OCI-LY7 (cell line): ENCODE measurements at places on chromosomes 4 and X. TPM values are rescaled to one million over a fixed set of nuclear protein-coding genes. Genes with fewer than 3 reads are reported as not detected.

- no peak for DNase-seq
These were observed 183.4 kb downstream of the PPP3CA start for GRCh38 chr4:101163936-101164335.

- DNase-seq: no peak
These were observed 107.0 kb upstream of the AR start for GRCh38 chrX:67436867-67437266.

DNA sequence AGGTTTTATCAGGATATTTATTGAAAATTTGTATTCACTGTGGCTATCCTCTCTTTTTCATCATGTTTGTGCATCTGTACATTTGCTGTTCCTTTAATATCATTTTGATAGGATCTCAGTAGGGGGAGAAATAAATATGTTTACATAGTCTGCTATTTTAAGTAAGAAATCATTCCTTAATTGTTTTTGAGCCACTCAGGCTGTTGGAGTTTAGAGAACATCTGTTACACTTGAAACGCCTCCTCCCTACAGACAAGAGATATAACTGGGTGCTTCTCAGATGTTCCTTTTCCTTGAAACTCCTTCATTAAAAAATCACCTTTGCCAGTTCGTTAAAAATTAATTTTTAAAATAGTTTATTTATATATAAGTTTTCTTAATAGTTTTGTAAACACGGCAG lies 59.4 kb downstream of the QRFPR start:
- DNase-seq: no peak

- no peak for DNase-seq
These were observed 55.4 kb downstream of the RPS6KA3 start for GRCh38 chrX:20211261-20211786.

Gene CFI
- not detected in 2 replicates for total RNA-seq

DNA sequence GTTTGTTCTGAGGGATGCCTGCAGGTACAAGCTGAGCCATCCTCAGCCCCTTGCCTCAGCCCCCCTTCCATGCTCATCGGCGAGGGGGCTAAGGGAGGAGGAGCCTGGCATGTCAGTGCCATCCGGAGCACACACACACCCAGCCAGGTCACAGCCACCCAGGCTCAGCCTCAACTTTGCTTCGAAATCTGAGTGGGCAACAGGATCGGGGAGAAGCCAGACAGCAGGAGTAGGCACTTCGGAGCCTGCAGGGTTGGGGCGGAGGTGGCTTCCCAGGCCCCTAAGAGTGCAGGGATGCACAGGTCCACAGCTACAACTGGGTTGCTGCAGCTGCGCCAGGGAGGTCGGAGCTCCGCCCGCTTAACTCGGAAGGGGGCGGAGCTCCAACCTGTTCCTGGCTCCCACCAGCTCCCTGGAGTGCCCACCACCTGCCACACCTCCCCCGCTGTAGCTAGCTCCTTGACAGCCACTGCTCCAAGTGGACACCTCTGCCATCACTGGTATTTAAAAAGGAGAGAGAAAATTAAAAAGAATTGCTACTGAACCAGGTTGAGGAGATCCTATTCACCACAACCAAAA lies 192.9 kb upstream of the GALNT7 start:
- DNase-seq: no peak

Gene PPP2R2C
- total RNA-seq: not detected in 2 replicates

GRCh38 chr4:6815029-6815836 lies 32.7 kb downstream of the KIAA0232 start:
- DNase-seq: no peak

Gene CLDN22
- not detected in 2 replicates for total RNA-seq

GRCh38 chr4:86100539-86101215 lies 259.2 kb downstream of the MAPK10 start:
- DNase-seq: no peak

DNA sequence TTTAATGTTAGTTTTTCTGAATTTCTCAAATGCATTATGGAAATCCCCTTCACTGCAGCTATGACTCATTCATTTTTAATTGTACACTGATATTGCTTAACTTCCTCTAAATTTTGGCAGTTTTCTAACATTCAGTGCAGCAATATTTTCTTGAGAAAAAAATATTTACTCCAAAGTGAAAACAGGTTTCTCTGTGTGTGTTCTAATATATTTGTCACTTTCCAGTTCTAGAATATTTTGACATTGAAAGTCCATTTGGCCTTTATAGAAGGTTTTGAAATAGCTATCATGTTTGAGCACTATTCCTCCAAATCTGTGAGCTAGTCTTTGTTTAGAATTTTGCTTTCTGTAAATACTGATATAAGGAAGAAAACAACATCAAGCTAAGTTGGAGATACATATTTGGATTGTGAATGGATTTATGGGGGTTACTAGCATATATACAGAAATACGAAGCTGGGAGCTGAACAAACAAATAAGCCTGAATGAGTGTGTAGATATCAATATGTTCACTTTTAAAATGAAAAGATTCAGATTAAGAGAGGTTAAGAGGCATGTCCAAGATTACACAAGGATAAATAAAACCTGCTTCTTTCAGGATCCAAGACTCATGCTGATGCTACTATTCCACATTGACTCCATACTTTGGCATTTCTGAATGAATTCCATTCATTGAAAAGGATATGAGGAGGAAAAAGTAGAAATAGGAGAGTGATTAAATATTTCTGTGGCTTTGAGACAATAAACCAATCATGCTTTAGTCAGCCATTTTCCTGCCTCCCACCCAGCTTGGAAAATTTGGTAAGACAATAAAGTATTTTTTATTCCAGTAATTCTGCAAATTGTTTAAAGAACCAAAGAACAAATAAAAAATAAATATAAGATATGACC lies 57.3 kb upstream of the SLIT2 start:
- DNase-seq: no peak

DNA sequence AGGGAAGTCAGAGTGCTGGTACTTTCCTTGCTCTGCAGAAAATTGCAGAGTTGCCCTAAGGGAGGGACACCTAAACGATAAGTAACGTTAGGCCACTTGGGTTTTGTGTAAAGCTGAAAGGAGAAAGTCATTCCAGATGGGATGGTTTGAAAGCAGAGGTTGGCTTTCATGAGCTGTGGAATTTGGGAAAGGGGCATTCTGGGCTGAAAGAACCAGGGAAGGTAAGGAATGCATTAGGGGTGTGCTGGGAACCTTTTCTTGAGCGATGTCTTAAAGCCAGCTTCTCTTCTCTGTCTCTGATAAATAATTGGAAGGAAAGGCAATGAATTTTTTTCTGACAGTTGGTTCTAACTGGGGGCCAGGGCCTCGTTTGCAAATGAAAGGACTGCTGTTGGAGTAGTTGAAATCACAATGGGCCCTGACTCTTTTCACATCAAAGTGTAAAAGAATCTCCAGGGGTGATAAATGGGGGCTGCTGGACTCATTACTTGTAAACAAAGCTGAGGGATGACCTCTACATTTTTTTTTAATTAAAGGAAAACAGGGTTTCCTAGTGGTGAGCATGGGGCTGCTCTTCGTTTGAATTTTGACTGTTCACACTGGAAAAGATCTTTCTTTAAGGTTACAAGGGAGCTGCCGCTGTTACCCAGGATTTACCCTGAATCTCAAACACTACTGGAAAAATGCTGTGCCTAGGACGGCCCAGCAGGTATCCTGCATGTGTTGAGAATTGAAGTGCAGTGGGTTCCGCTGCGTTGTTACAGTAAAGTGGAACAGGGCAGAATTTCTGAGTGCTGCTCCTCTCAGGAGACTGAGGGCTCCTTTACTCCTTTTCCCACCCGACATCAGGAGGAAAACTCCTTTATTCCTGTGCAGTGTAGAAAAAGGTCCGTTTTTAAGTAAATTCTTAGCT lies 25.0 kb downstream of the AFF1 start:
- peak; percentile 37 for DNase-seq

DNA sequence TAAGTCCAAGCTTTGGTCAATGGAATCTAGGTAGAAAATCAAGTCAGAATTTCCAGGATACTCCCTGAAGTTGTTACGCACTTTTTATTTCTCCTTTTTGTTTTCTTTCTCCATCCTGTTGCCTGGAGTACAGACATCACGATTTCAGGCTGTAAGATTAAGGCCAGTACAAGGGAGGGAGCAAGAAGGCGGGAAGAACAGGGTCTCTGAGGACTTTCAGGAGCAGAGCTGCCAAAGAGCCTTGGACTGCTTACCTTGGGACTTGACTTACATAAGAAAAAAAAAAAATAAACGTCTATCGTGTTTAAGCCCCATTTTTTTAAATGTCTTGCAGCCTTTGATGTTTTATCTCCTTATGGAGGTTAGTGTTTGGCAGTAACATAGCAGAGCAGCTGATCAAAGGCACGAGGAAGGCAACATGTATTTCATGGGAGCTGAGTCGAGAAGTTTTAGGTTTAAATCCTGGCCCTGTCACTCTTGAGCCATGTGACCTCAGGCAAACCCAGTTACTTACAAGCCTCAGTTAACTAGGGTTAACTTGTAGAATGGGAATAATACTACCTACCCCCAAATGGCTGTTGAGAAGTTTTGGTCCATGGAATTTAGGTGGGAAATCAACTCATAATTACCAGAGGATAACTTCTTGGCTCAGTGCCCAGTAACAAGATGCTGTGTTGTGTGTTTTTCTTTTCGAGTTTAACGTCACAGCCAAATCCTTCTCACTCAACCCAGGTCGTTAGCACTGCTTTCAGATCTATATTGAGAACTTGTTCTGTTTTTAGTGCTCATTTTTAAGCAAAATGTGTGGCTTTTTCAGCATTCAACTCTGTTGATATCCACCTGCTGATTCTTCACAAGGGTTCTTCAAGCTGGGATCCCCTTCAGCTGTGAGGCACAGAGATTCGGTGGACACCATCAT lies 106.8 kb downstream of the CLNK start:
- peak; percentile 5 for DNase-seq

Gene RHOXF1
- total RNA-seq: not detected in 2 replicates

DNA sequence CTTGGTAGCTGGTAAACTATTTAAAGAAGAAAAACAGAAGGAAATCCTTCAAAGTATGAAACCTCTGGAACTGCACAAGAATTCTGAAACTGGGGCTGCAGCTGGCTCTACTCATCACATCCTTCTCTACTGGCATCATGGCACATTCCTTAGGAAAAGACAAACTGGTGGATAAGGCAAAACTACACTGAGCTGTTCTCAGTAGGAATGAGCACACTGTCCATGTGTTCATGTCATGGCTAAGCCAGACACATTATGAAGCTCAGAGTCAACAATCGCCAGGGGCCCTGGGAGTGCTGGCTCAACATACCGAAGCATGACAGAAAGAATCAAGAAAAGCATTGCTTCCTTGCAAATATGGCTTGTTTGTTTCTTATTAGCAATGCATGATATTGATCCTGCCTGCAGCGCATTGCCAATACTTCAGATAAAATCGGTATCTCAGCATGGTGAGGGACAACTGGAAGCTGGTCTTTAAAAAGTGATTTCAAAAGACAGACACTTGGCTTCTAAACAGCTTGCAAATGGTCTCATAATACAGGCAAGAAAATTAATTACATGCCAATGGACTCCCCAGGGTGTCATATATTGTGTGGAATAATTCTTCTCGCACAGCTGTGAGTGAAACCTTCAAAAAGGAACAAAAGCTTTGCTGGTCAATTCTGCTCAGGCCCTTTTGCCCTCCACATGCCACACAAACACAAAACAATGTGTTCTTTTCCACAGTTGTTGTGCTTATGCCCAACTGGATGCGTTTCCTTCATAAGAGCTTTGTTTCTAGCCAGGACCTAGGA lies 300.2 kb upstream of the VCX start:
- DNase-seq: no peak

DNA sequence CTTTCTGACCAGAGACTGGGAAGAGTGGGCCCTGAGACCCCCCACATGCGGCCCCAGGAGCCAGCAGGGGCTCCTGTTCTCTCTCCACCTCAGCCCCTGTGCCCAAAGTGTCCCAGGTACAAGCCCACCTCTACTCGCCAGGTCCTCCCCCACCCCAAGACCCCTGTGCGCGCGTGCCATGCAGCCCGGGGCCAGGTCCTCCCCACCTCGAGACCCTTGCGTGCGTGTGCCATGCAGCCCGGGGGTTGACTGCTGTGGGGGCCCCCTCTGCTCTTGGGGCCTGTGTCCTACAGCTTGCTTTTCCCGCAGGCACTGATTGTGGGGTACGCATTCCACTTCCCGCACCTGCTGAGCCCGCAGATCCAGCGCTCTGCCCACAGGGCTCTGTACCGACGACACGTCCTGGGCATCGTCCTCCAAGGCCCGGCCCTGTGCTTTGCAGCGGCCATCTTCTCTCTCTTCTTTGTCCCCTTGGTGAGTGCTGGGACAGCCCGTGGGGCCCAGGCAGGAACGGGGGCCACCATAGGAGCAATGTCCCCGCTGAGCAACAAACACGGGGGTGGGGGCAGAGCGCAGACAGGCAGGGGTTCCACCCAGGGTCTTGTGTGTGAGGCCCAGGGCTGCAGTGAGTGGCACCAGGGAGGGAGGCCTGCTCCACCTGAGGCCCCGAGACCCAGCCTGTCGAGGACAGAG lies 20.3 kb downstream of the DGKQ start:
- no peak for DNase-seq

DNA sequence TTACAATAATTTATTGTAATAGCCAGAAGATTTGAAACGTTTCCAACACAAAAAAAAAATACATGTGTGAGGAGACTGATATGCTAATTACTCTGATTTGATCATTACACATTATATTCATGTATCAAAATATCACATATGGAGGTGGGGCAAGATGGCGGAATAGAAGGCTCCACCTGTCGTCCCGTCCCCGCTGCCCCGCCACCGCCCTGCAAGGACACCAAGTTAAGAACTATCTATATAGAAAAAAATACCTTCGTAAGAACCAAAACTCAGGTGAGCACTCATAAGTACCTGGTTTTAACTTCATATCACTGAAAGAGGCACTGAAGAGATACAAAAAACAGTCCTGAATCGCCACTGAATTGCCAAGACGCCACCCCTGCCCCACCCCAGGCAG lies 60.9 kb upstream of the SCRG1 start:
- no peak for DNase-seq

DNA sequence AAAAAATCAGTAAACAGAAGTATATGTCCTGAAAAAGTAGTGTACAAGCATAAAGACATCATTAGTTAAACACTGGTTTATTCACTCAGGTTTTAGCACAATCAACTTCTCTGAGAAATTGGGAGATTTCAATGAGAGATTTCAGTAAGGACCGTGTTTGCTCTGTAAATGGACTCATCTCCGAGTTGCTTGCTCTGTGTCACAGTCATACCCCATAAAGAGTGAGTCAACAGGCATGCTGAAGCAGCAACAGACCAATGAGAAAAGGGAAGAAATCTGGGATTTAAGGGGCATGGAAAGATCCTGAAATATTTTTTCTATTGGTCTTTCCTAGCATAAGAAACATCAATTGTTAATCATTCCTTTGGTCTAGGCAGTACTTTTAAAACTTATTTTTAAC lies 4.7 kb downstream of the GLUD2 start:
- no peak for DNase-seq
